ENCODE measurements at places on chromosomes 2 and 18. TPM values are rescaled to one million over a fixed set of nuclear protein-coding genes. Genes with fewer than 3 reads are reported as not detected.
A peak's percentile ranks its signal among the peaks of the same experiment; 100 is the strongest.

DNA sequence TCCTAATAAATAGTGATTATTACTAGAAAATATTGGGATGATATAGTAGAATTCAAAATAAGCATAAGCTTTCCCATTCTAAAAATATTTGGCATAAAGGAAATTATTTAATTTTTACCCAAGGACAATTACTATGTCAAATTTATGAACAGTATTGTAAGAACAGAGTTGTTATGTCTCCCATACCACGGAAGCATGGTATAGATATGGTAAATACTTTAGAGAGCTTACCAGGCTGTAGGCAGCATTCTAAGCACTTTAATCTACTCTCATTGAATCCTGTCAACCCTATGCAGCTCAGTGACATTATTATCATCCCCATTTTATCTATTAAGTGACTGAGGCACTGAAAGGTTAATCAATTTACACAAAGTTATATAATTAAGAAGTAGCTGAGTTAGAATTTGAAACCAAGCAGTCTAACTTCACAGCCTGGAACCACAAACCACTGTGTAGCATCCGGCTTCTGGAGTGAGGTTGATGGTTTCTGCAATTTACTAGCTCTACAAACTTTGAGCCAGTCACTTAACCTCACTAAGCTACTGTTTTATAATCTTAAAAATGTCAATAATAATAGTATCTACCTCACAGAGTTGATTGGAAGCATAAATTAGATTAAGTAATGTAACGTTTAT lies 323.7 kb downstream of the ARHGAP15 start:
- H3K27me3 ChIP-seq = no peaks in the 10 kb centered on the region
- no peaks in the 10 kb centered on the region for H3K4me1 ChIP-seq
- no peak overlapping the region for H3K4me3 ChIP-seq

DNA sequence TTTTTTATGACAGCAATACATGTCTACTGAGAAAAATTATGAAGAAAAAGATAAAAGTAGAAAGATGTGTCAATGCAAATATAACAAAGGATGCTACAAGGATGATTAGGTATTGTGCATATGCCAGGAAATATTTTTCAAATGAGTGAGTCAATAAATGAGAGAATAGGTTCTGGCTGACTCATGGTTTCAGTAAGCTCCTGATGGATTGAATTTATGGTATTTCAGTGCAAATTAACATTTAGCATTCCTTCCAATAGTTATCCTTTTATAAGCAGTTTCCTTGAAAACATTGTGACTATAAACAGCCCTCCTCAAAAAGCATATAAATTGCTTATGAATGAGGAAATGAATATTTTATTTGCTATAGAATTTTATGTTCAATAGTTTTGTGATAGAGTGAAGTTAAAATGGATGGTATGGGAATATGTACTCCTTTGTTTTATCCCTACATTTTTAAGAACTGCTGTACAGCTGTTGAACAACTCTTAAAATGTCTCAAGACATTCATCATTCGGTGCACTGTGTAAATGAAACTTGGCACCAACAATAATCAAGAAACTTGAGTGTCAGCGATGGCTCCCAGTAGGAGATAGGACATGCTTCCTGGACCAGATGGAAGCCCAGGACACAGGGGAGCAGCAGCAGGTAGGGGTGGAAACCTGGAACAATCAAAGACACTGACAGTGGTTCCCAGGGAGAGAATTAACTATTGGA lies 144.7 kb downstream of the PMAIP1 start:
- H3K4me3 ChIP-seq = no peak overlapping the region
- H3K27me3 ChIP-seq = no peaks in the 10 kb centered on the region
- no peaks in the 10 kb centered on the region for H3K36me3 ChIP-seq
- H3K4me1 ChIP-seq = peaks cover 2% of the 10 kb centered on the region
- H3K27ac ChIP-seq = peak overlapping the region; percentile 7
- DNase-seq = peak; percentile 80

GRCh38 chr2:188119112-188119838 lies 172.4 kb upstream of the GULP1 start:
- no peak overlapping the region for H3K27ac ChIP-seq
- no peaks in the 10 kb centered on the region for H3K4me1 ChIP-seq
- H3K4me3 ChIP-seq = no peak overlapping the region
- no peaks in the 10 kb centered on the region for H3K36me3 ChIP-seq
- DNase-seq = no peak

- no peaks in the 10 kb centered on the region for H3K27me3 ChIP-seq
- H3K27ac ChIP-seq = no peak overlapping the region
- H3K4me1 ChIP-seq = peaks cover 8% of the 10 kb centered on the region
- DNase-seq = no peak
- H3K36me3 ChIP-seq = no peaks in the 10 kb centered on the region
Measured at GRCh38 chr2:172278667-172279066, 148.7 kb upstream of the ITGA6 start.

DNA sequence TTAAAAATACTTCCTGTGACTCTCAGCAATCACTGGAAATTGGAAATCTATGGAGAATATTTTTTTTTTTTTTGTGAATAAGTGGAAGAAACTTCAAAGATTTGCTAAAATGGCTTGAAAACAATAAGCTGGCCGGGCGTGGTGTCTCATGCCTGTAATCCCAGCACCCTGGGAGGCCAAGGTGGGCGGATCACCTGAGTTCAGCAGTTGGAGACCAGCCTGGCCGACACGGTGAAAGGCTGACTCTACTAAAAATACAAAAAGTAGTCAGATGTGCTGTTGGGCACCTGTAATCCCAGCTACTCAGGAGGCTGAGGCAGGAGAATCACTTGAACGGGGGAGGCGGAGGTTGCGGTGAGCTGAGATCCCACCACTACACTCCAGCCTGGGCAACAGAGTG lies 155.5 kb upstream of the CAVIN2 start:
- H3K27me3 ChIP-seq = no peaks in the 10 kb centered on the region
- DNase-seq = no peak
- no peaks in the 10 kb centered on the region for H3K36me3 ChIP-seq
- H3K4me3 ChIP-seq = no peak overlapping the region
- H3K4me1 ChIP-seq = peaks cover under 1% of the 10 kb centered on the region
- H3K27ac ChIP-seq = no peak overlapping the region

GRCh38 chr2:233210843-233211547 lies 40.5 kb upstream of the ATG16L1 start:
- no peaks in the 10 kb centered on the region for H3K36me3 ChIP-seq
- peaks cover 4% of the 10 kb centered on the region for H3K4me1 ChIP-seq
- H3K27me3 ChIP-seq = peaks cover 35% of the 10 kb centered on the region
- H3K4me3 ChIP-seq = no peak overlapping the region
- no peak overlapping the region for H3K27ac ChIP-seq

DNA sequence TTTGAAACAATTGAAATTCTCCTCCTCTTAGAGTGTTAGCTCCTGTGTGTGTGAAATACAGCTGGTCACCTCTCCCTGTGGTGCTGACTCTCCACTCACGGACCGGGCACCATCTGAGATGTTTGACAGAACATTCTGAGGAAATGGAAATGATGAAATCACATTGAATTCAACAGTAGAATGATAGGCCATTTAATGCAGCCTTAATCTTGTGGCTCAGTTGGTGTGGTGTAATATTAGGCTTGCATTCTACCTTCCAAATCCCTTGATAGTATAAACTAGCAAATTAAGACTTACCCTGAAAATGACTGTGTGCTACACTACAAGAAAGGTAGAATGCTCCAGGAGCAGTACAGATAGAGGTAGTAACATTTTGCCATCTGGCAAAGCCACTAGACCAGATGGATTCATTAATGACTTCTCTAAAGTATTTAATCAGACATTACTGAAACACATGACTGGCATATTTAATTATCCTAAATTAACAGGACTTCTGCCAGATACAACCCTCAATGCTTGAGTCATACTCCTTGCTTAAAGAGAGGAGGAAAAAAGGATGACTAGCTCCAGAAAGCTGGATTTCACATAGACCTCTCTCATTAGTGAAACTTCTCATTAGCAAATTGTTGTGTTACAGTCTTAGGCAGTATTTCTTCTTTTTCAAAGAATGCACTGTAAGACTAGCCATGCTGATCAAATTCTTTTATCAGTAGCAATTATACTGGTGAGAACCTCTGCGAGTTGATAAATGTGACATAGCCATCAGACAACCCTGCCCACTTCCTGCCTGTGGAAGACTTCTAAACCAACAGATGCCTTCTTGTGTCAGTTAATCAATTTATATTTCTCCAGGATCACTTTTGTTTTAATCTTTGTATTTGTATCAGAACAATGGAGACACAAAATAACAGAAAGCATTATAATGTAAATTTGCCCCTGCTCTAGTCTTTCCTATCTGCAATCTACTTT lies 80.6 kb downstream of the EML6 start:
- no peak overlapping the region for H3K27ac ChIP-seq
- H3K36me3 ChIP-seq = no peaks in the 10 kb centered on the region
- H3K4me3 ChIP-seq = no peak overlapping the region
- DNase-seq = no peak
- H3K4me1 ChIP-seq = no peaks in the 10 kb centered on the region

DNA sequence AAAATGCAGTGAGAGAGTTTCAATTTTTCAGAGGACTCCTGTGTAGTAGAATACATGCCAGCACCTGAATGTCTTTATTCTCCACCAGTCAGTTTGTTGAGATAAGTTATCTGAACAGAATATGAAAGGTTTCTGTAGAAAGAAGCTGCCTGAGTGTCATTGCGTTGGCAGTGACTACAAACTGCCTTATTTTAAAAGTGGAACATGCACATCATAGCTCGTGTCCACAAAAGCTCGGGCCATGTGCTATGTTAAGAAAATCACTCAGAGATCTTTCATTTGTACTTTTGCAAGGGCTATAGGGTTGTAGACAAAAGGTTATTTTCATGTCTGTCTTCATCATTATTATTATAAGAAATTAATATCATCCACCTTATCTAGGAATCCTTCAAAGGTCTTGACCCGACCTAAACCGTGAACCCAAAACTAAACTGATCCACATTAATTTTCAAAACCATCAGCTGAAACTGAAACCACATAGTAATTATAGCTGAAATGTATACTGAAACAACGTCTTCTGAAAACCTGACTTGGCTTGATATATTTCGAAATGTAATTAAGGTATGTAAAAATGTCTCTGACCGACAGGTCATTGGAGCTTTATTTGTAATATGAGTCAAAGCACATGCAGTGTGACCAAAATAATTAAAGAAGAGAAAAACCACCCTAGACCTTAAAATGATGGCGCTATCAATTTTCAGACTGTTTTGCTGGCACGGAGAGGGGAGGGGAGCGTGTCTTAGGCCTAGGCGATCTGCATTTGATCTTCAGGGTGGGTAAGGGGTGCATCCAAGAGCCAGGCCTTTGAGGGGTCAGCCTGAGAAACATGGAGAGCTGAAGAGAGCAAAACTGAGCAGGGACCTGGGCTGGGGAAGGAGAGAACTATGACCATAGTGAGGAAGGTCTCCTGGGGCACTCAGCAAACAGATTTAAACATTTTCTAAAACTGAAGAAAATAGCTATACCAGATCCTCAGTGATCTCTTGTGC lies 232.1 kb downstream of the SOX11 start:
- no peak overlapping the region for H3K4me3 ChIP-seq
- no peaks in the 10 kb centered on the region for H3K4me1 ChIP-seq
- no peak for DNase-seq
- H3K36me3 ChIP-seq = no peaks in the 10 kb centered on the region
- no peak overlapping the region for H3K27ac ChIP-seq

GRCh38 chr2:61855318-61855613 lies 1.4 kb upstream of the FAM161A start:
- DNase-seq = no peak
- no peak overlapping the region for H3K27ac ChIP-seq
- no peaks in the 10 kb centered on the region for H3K36me3 ChIP-seq
- H3K4me1 ChIP-seq = no peaks in the 10 kb centered on the region
- H3K27me3 ChIP-seq = no peaks in the 10 kb centered on the region
- H3K4me3 ChIP-seq = no peak overlapping the region

- H3K36me3 ChIP-seq = no peaks in the 10 kb centered on the region
- peak; percentile 61 for DNase-seq
- no peak overlapping the region for H3K27ac ChIP-seq
- H3K4me1 ChIP-seq = peaks cover 5% of the 10 kb centered on the region
- H3K27me3 ChIP-seq = no peaks in the 10 kb centered on the region
- H3K4me3 ChIP-seq = no peak overlapping the region
Measured at GRCh38 chr2:61658841-61659780, 121.0 kb upstream of the XPO1 start.

DNA sequence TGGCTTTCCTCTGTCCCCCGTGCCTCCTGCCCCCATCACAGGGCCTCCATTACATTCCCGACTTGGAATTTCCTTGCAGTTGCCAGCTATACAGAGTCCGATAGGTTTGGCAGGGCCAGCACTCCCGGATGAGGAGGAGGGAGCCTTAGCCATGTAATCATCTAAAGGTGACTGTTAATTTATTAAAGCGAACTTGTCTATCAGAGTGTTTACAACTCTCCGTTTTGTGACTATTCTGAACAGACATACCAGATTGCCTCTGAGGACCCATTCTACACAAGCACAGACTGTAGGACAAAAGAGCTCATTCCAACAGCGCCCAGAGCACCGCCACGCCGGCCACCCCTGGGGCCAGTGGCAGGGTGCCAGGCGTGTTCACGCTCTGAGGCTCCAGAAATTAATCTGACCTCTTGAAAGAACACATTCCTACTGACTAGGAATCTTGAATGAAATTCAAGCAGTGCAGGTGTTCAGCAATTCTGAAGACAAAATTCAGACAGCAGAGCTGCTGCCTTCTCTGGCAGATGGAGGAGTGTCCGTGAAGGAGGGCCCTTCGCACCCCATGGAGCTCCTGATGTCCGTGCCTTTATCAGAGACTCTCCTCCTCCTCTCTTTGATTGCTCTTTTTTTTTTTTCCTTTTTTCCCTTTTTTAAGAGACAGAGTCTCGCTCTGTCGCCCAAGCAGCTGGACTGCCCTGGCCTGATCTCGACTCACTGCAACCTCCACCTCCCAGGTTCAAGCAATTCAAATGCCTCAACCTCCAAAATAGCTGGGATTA lies 58.1 kb upstream of the RALBP1 start:
- H3K27me3 ChIP-seq = no peaks in the 10 kb centered on the region
- H3K4me3 ChIP-seq = no peak overlapping the region
- no peaks in the 10 kb centered on the region for H3K36me3 ChIP-seq
- peaks cover 11% of the 10 kb centered on the region for H3K4me1 ChIP-seq
- peak; percentile 56 for DNase-seq

GAREM1 gene
- 2.3 TPM for total RNA-seq

Measured in IMR-90 (cell line).